Activated CD4-positive, CD25-positive, alpha-beta regulatory T cell treated with anti-CD3 and anti-CD28 coated beads, Interleukin-2, amount 50 U/mL, for 24 hours (primary cell): ENCODE measurements at places on chromosomes 3 and 15.

DNA sequence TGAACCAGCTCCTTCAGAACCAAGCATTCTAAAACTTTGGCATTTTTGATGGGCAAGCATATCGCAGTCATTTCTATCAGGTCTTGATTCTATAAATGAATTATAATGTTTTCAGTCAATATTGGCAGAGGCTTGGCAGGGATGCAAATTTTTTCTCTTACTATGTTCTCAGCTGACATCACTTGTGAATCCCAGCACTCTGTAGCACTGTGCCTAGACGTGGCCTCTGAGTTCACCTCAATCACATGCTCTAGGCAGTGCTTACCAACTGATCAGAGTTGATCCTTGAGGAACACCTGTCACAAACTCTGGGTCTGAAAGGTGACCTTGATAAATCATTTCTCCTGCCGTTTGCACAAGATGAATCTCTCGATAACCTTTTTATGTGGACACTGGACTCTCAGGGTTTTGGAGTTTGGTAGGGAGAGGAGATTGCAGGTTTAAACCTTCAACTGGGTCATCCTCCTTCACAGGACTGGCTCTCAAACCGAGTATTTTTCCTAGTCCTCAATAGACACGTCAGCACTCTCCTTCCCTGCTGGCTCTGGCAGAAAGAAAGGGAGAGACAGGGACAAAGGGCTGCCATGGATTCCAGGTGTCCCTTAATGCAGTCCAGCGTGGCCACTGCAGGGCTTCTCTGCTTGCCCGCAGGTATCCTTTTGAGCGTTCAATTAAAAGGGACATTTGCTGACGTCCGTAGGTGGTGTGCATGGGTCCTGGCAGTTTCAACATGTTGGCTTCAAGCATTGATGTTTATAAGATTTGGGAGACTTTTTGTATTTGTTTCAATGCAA, 222.3 kb upstream of the CMC1 start:
- no peak for ATAC-seq

GRCh38 chr15:99630607-99631131, 64.9 kb downstream of the MEF2A start:
- ATAC-seq = no peak

DNA sequence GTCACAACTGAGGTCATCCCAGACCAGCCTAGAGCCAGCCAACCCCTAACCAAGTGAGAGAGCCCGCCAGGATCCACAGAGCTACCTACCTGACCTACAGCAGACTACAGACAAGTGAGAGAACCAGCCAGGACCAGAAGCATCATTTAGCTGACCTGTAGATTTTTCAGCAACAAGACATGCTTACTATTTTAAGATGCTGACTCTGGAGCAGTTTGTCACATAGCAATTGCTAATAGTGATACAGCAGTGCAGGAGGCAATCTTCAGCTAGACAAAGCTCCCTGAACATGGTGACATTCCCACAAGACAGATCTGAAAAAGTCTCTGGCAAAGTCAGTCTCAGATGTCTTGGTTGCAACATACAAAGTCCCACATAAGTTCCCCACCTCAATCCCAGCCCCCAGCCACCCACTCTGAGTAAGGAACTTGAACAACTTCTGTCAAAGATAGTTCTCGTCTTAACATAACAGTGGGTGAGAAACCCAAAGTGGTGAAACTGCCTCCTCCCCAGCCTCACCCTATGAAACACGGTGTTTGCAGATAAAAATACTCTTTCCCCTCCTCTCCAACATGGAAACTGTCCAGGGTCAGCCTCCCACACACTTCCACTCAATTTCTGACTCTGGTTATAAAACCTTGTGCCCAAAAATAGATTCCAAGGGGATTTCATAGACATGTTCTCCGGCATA, 120.3 kb upstream of the SLC6A11 start:
- ATAC-seq = no peak

GRCh38 chr3:185824051-185825005, 514 bp downstream of the IGF2BP2 start:
- ATAC-seq = no peak

GRCh38 chr15:83446904-83447709, at the start of gene SH3GL3:
Gene SH3GL3, plus strand, starts transcription at chr15:83447341. Its CDS starts 193 bp downstream, at chr15:83447534.
- peak; percentile 63 for ATAC-seq

DNA sequence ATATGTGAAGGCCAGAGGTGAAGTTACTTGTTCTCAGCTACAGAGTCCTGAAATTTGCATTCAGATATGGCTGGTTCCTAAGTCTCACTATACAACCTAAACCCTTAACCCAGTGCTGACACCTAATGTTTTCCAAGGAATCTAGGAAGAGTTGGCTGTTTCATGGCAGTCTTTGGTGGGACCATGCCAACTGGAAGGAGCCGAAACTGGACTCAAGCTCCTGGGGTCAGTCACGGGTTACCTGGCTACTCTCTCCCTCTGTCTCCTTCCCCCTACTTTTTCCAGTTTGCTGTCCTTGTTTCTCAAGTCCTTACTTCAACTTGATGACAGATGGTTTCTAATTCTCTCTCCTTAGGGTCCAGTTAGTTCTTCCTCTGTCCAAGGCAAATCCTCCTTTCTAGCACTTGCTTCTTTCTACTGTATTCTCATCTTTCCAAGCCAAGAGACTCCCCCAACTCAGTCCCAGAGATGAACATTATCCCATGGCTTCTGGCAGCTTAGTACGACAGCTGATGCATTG, 88.6 kb upstream of the COL6A5 start:
- ATAC-seq = no peak

DNA sequence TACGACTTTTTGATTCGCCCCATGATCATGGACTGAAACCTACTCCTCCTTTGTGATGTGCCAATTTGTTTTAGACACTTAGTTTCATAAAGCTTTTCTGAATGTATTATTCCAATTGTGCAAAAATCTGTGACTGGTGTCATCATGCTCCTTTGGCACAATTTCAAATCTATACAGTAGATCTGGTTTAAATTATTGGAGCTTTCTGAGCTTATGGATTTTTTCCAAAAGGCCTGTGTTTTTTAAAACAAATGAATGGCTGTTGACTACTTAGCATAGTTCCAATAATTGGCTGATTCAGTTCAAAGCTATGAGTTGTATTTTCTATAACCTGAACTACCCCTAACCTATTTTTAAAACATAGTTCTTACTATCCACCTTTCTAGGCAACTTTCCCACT, 282.7 kb downstream of the CNTN3 start:
- no peak for ATAC-seq

GRCh38 chr15:63195569-63196015, 6.2 kb downstream of the RAB8B start:
- no peak for ATAC-seq

- ATAC-seq = no peak
Observed at GRCh38 chr3:196423044-196423781, 9.0 kb downstream of the UBXN7 start.

DNA sequence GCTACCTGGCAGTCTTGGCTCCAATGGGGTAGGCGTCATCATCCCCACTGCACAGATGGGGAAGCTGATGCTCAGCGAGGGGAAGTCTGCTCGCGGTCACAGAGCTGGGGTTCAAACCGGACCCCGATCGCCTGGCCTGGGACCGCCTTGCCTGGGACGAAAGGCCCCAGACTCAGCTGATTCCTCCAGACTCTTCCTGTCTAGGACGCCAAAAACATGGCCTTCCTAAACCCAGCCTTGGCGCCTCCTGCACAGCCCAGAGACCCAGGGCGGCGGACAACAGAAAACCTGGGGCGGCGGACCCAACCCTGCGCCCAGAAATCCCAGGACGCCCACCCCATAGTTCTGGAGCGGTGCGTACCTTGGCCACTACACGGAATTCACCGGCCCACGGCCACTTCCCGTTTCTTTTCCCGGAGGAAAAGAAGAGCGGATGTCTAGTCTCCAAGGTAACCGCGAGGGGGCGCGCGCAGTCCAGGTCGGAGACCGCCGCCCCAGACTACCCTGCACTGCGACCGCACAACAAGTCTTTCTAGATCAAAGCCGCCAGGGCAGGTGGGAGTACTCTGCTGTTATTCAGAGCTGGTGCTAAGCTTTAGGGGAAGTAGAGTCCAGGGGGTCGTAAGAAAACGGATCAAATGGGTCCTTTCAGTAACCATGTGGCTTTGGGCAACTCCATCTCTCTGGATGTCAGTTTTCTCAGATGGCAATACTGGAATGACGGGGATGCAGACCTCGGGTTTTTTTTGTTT, 4.9 kb upstream of the IL17RD start:
- peak; percentile 75 for ATAC-seq

GRCh38 chr15:74108111-74108510, 22.3 kb upstream of the ISLR2 start:
- no peak for ATAC-seq

GRCh38 chr15:63181648-63182047, 7.8 kb upstream of the RAB8B start:
- ATAC-seq = no peak

DNA sequence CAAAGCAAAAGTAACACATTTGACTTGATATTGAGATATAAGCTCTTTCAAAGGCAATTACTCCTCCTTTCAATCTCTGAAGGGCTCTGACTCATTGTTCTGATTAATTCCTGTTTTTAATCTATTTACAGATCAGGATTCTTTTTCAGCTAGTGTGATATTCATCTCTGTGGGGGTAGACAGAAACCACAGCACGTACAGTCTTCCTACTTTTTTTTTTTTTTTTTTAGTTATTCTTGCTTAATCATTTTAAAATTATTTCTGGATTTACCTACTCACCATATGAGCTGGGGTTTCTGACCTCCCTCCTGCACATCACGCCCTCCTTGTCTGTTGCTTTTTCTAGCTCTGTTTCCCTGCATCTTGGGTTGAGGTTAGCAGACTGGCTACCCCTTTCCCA, 1.4 kb downstream of the CNTN3 start:
- ATAC-seq = no peak

- peak; percentile 23 for ATAC-seq
Observed at GRCh38 chr3:15795651-15796308, 2.0 kb downstream of the ANKRD28 start.

DNA sequence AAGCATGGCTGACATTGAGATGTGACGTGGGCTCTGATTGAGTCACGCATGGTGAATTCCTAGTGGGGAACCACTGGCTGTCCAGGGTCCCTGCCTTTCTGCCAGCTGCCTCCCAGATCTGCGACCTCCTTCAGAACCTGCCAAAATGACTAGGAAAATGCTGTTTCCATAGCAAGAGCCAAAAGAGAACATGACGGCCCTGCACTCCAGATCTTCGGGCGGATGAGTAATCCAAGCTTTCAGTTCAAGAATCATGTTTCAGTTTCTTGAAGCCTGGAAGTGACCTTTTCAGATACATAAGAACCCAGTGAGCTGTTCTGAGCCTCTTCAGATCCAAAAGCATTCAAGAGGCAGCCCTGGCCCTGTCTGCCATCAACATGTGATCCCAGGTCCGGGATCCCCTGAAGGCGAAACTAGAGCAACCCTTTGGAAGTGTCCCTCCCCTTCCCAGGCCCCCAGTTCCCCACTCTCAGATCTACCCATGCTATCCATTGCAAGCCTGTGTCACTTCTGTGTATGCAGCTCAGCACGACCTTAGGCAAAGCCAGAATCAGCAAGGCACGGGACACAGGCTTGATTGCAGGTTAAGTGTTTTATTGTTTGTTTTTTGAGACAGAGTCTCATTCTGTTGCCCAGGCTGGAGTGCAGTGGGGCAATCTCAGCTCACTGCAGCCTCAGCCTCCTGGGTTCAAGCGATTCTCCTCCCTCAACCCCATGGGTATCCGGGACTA, 19.7 kb downstream of the ANKRD63 start:
- peak; percentile 21 for ATAC-seq

DNA sequence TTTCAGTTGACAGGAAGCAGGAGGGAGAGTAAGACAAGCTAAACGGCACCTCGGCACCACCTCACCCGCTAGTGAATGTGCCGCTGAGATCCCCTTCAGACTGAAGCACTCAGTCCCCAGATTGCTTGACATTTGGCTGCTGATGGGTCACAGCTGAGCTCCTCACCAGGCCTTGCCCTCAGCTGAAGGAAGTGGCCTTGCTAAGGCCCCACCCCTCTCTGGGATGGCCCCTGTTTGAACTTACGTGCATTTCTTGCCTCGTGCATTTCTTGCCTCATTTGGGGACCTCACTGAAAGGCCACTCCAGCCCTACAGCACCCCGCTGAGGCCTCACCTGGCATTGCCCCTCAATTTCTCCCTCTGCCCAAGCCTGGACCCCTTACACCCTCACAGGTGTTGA, 39.8 kb downstream of the EOGT start:
- ATAC-seq = no peak

- ATAC-seq = no peak
Observed at GRCh38 chr3:38994251-38994650, 57.5 kb downstream of the SCN11A start.

GRCh38 chr3:132435911-132436425, 18.7 kb downstream of the DNAJC13 start:
- no peak for ATAC-seq

DNA sequence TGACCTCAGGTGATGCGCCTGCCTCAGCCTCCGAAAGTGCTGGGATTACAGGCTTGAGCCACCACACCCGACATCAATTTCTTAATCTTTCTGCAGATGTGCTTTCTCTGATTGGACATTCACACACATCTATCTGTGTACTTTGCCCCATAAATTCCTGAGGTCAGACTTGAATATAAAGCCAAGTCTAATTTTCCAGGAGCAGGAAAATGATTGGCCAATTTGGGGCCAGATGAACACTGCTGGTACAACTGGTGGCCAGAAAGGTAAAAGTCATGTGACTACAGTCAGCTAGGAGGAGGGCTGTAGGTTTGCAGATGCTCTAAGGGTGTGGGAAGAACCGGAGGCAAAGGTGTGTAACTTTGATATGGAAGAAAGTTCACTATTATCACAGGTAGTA, 3.2 kb upstream of the RAD51 start:
- no peak for ATAC-seq

DNA sequence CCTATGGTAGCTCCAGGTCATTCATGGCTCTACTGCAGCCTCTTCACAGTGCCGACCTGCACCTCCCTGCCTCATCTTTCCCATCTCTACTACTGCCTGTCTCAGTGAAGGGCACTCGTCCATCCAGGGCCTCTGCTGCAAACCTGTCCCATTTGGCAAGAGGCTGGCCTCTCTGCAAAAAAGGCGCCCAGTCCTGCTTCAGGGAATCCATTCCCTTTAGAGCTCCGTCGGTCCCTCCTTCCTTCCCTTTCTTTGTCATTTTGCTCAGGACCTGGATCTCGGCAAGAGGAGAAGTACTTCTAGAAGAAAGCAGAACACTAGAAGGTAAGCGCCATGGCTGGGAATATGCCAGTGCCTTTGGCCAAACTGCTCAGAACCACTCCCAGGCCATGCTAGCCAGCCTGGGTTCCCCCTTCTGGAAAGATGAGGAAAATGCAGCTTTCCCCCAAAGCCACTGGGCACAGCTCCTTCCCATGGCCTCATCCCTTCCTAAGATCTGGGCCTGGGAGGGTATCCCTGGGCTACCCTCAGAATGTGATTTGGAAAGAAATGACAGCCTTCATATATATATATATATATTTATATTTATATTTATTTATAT, 6.4 kb upstream of the ISL2 start:
- no peak for ATAC-seq

GRCh38 chr3:117165601-117166051, 456.0 kb downstream of the TUSC7 start:
- ATAC-seq = no peak

GRCh38 chr3:175308097-175308496, 449.0 kb downstream of the NAALADL2 start:
- no peak for ATAC-seq

DNA sequence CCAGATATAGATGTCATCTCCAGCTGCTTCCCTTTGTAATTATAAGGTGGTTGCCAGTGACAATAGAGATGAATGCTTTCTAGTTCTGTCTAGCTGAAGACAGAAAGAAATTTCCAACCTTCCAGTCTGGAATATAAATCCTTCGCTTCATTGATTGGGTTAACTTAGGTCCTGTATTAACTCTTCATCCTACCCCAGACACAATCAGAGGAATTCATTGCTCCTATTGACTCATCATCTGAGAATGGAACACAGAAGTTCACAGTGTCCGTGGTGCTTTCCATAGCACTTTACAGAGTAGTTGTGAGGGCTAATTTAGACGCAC, 241.4 kb downstream of the NFKBIZ start:
- no peak for ATAC-seq
